Activated T-cell treated with anti-CD3 and anti-CD28 coated beads, Interleukin-2, amount 50 U/mL, for 72 hours (primary cell): ENCODE measurements at places on chromosomes 3 and 15. TPM values are rescaled to one million over a fixed set of nuclear protein-coding genes. Genes with fewer than 3 reads are reported as not detected.

GRCh38 chr15:39251413-39252133 is 329.3 kb upstream of the THBS1 start:
- H3K27me3 ChIP-seq = peaks cover 5% of the 10 kb centered on the region
- H3K27ac ChIP-seq = peak overlapping the region; percentile 57
- H3K36me3 ChIP-seq = no peaks in the 10 kb centered on the region
- DNase-seq = peak; percentile 26
- H3K4me1 ChIP-seq = peaks cover 26% of the 10 kb centered on the region

DNA sequence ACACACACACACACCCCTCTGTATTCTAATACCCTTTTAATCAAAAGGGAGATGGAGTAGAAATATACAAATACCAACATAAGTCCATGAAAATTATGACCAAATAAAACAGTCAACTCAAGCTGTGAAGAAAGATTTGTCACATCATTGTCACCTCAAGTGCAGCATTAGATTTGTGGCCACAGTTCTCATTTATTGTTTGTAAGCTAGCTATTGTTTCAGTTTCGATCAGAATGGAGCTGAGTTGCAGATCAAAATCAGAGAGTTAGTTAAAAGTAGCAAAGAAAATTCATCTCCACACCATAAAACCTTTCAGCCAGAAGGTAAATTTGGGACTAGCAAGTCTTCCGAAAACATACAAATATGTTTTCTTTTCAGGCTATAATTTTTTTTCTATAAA is 267.7 kb upstream of the LMCD1 start:
- DNase-seq = no peak
- H3K36me3 ChIP-seq = no peaks in the 10 kb centered on the region
- no peak overlapping the region for H3K27ac ChIP-seq
- H3K27me3 ChIP-seq = peaks cover 7% of the 10 kb centered on the region

GRCh38 chr3:58271901-58272501 is 34.0 kb upstream of the RPP14 start:
- peaks cover 4% of the 10 kb centered on the region for H3K36me3 ChIP-seq
- H3K27me3 ChIP-seq = no peaks in the 10 kb centered on the region
- peak overlapping the region; percentile 56 for H3K4me3 ChIP-seq
- H3K4me1 ChIP-seq = peaks cover 19% of the 10 kb centered on the region
- no peak for DNase-seq

GRCh38 chr3:171250444-171250843 is 209.8 kb downstream of the TNIK start:
- H3K36me3 ChIP-seq = no peaks in the 10 kb centered on the region
- no peak for DNase-seq
- no peak overlapping the region for H3K27ac ChIP-seq

ASB14 gene
- not detected for total RNA-seq

B3GNT5 gene
- 17.3 TPM for total RNA-seq

GCNT3 gene
- not detected for total RNA-seq

CLRN1 gene
- not detected for total RNA-seq
